Activated CD4-positive, alpha-beta memory T cell treated with anti-CD3 and anti-CD28 coated beads for 36 hours (primary cell): ENCODE measurements at places on chromosomes 11 and 22. TPM values are rescaled to one million over a fixed set of nuclear protein-coding genes. Genes with fewer than 3 reads are reported as not detected.

The RAB39A gene
- 0.71 TPM for total RNA-seq

The OLFML1 gene
- not detected for total RNA-seq

The TMEM218 gene
- total RNA-seq = 14.8 TPM

The SCGB1C1 gene
- not detected for total RNA-seq

The PDE2A gene
- total RNA-seq = 0.29 TPM

The ZNF143 gene
- 48.2 TPM for total RNA-seq

The MYEOV gene
- 0.14 TPM for total RNA-seq

The WNT11 gene
- not detected for total RNA-seq

The ZP1 gene
- total RNA-seq = not detected

The IGSF22 gene
- 1.00 TPM for total RNA-seq

The RTL10 gene
- 13.5 TPM for total RNA-seq

The SCGB1D4 gene
- not detected for total RNA-seq

The SEPTIN3 gene
- total RNA-seq = 2.2 TPM

The SLC29A2 gene
- 10.6 TPM for total RNA-seq

The OR8B4 gene
- not detected for total RNA-seq

The CNTF gene
- total RNA-seq = 1.3 TPM

The DNAJB7 gene
- not detected for total RNA-seq

The ZNF214 gene
- total RNA-seq = not detected

The OR56A1 gene
- not detected for total RNA-seq

The ADAMTS8 gene
- total RNA-seq = not detected

The NUCB2 gene
- 38.1 TPM for total RNA-seq

The DTX4 gene
- total RNA-seq = 0.05 TPM

The CHST1 gene
- total RNA-seq = 0.44 TPM

The RIMBP3C gene
- 0.46 TPM for total RNA-seq

The WDR74 gene
- total RNA-seq = 72.6 TPM

The UBQLNL gene
- total RNA-seq = not detected

The DENND6B gene
- 3.6 TPM for total RNA-seq

The OR52N5 gene
- not detected for total RNA-seq

The CLMP gene
- total RNA-seq = 0.44 TPM

The OR2D2 gene
- total RNA-seq = not detected

The CERK gene
- total RNA-seq = 55.0 TPM

The POU2AF3 gene
- not detected for total RNA-seq

The SPI1 gene
- total RNA-seq = not detected

The EIF4G2 gene
- 835 TPM for total RNA-seq

The FREY1 gene
- 0.88 TPM for total RNA-seq

The DMC1 gene
- 15.8 TPM for total RNA-seq

The MAP6 gene
- total RNA-seq = 0.05 TPM

The FOLR1 gene
- not detected for total RNA-seq

The KRTAP5-8 gene
- total RNA-seq = not detected

The APOL4 gene
- 0.53 TPM for total RNA-seq

The RPL3 gene
- total RNA-seq = 2,986 TPM

The SAA4 gene
- not detected for total RNA-seq

The SCO2 gene
- total RNA-seq = 5.6 TPM

The OR10G4 gene
- total RNA-seq = not detected
